Stimulated activated CD4-positive, alpha-beta T cell treated with anti-CD3 and anti-CD28 coated beads, Interleukin-1b, Interleukin-23, amount 100 ng/mL, for 48 hours (primary cell): ENCODE measurements at places on chromosomes 4 and X.

- DNase-seq = no peak
These were observed 60.0 kb downstream of the FGF13 start for GRCh38 chrX:138651494-138651893.

DNA sequence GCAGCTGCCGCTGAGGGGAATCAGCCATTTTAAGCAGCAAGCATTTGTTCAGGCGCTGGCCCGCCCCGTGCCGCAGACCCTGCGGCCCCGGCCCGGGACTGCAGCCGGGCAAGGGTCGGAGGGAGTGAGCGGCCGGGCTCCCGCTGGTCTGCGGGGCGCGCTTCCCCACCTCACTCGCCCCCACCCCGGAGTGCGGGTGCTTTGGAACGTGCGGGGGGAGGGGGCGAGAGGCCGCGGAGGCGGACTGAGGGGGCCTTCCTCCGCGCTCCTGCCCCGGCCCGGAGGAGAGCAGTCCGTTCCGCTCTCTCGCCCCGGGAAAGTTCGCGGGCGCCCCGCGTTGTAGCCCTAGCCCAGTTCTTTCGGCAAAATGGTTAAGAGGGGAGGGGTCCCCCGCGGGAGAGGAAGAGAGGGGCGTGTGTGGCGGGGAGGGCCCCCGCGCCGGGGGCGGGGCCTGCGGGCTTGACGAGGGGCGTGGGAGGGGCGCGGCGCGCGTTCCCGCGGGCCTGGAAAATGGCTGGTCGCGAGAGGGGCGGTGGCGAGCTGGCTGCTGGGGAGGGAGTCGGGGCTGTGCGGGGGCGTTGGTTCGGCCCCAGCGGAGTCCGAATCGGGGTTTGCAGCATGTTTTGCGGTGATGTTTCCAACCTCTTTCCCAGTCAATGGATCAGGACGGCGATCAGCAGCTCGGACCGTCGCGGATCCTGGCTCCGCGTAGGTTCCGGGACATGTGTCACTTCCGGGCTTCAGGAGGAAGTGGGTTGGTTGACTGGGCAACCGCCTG lies 942 bp downstream of the ING2 start:
- peak; percentile 84 for DNase-seq

GRCh38 chr4:4720646-4721045 lies 138.8 kb upstream of the MSX1 start:
- DNase-seq = no peak

GRCh38 chrX:150767475-150768131 lies 74.4 kb downstream of the MTMR1 start:
- DNase-seq = peak; percentile 8

GRCh38 chr4:151950993-151951670 lies 190.3 kb upstream of the GATB start:
- no peak for DNase-seq

DNA sequence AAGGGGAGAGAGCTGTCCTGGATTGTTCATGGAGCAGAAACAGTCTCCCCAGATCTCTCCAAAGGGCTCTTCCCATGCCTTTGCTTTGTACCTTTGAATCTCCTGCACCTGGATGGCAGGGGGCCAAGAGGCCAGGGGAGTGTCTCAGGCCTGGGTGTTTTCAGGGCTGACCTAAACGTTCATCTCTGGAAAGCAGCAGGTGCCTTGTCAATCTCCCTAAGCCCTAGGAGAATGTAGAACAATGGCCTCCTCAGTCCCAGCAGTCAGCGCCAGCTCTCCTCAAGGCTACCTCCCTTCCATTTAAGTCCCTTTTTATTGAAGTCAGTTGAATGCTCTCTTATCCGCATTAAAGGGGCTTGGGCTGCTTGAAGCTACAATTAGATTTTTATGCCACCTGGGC lies 31.2 kb upstream of the NSUN7 start:
- DNase-seq = no peak

- no peak for DNase-seq
These were observed 65.3 kb downstream of the EFNB1 start for GRCh38 chrX:68894142-68894512.

- no peak for DNase-seq
These were observed 133.0 kb upstream of the TMLHE start for GRCh38 chrX:155745792-155746191.

- DNase-seq = no peak
These were observed 10.3 kb downstream of the PHKA2 start for GRCh38 chrX:18973527-18974192.

- DNase-seq = no peak
These were observed 95.5 kb upstream of the ZNF518B start for GRCh38 chr4:10552591-10553280.

- DNase-seq = no peak
These were observed 19.7 kb downstream of the SLAIN2 start for GRCh38 chr4:48361012-48361400.

- no peak for DNase-seq
These were observed at the start of gene SPON2 for GRCh38 chr4:1172228-1172851. SPON2 (minus strand) TSS chr4:1172583.

DNA sequence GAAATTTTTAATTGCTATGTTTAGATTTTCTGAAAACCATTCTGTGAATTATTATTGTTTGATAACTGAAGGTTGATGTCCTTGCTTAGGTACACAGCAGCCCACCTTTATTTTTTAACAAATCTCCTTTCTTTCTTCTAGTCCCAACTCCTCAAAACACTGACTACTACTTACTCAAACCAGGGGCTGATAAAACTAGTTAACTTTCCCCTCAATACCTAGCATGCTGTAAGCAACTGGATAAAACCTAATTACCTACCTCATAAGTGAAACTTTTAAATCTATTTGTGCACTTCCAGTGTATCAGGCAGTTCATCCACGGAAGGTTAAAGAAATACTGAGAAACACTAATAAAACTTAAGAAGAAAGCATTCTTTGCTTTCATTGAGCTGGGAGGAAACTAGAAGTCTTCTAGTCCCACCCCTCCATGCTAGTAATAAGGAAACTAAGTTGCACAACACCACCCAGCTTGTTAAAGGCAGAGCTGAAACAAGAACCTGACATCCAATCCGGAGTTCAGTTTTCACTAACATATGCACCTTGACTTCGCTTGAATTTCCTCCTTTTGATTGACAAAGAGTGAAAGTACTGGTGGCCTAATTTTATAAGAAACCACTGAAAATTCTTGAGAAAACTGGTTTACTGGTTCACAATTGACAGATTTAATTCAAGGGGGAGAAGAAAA lies 180.2 kb upstream of the TET2 start:
- peak; percentile 39 for DNase-seq
